Caki2 (cell line): ENCODE measurements at places on chromosomes 4 and X.

DNA sequence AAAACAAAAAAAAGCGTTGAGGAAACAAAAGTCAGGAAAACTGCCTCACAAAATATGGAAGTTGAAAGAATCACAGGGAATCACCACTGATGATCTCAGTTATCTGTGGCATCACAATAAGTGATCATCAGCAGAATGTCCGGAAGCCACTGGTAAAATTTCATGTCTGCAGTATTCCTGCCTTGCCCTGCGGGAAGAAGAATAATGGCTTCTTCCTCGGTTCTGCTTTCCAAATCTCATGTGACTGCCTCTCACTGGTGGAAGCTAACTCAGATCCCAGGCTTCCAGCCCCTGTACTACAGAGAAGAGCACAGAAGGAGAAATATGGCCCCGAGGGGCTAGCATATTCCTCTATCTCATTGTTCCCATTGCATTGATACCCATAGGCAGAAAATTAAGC lies 12.7 kb upstream of the ZNF330 start:
- no peak for DNase-seq

DNA sequence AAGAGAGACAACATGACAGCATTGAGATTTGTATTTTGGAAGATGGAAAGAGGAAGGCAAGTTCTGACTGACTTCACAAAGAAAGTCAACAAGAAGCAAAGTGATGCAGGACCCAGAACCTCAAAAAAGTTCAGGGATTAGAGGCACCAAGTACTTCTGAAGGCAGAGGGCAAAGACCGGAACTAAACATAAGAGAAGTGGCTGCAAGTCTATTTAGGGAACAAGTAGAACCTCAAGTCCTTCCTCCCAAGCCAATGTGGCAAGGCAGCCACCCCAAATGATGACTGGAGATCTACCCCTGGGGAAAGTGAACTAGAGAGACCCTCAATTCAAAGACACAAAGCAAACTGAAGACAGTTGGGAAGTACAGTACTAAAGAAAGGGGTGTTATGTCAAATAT lies 46.6 kb downstream of the SLC39A8 start:
- DNase-seq: no peak

- no peak for DNase-seq
These were observed 73.4 kb upstream of the STOX2 start for GRCh38 chr4:183831683-183832082.

DNA sequence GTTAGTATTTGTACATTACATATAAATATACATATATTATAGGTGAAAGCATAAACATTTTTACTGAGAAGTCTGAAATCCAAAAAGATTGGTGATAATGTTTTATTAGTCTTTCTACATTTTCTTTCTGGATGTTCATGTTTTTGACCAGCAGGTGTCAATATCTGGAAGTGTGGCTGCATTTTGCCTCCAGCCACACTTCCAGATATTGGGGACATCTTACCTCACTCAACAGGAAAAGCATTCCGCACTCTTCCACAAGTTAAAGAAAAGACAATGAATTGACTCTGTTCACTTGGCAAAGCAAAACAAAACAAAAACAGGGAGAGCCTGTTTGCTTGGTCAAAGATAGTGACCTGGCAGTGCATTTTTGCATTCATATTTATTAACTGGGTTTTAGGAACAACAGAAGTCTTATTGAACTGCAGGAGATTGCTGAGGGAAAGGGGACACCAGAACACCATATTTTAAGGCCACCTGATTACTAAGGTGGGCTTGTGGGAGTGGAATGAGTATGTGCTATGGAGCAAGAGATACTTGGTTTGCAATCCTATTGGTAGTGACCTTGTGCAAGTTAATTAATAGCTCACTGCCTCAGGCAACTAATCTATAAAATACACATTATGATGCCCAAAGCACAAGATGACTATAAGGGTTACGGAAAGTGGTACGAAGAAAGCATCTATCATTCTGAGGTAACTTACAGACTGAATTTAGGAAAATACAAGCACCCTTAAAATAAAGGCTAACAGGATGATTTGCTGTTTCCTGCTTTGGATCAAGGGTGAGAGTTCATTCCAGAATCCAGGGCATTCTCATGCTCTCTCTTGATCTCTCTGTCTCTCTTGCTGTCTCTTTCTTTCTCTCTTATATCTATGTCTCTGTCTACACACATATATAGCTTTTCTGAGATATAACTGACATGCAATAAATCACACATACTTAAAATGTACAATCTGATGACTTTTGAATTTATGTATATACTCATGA lies 389.9 kb upstream of the EMCN start:
- DNase-seq: peak; percentile 6

DNA sequence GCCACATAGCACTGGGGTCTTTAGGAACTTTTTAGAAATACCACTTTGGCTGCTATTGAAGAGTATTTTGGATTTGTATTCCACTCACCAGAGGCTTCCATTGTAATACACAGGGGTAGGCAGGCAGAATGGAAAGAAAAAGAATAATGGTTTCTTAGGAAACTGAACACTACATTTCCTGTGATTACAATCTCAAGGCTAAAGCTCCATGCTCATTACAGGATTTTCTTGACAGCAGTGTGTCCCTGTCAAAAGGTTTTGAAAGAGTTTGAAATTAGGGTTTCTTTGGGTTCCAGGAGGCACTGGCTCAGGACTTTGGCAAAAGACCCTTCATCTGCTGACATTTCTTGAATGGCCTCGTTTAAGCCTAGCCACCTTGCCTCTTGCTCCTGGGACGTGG lies 74.8 kb upstream of the STIM2 start:
- no peak for DNase-seq

DNA sequence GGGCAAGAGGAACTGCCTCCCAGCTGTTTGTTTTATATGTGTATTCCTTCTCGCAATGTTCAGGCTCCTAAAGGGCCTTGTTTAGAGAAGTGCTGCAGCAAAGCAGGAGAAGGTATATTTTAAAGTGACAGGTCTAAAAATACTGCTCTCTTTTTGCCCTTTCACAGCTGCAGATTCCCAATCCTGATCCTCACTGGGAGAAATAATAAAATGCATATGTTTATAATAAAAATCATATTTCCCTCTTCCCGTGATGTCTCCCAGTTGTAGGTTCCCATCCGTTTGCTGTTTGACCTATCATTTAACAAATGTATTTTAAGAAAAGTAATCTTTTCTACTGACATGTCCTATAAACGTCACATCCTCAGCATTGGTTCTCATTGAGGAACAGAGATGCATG lies 62.7 kb upstream of the GPC4 start:
- DNase-seq: no peak

DNA sequence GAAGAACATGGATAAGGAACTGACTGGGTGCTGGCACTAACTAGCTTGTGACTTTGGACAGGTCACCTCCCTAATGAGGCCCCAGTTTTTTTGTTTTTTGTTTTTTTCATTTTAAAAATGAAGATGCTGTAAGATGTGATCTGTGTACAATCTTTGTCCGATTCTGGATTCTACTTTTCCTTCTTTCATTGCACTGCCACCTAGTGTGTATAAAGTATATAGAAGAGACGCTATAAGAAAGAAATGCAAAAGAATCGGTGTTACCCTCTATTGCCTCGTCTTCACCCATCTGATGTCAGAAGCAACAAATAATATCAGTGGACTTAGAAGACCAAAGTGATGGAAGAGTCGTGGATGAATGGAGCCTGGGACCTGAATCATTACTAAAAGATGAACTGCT lies 58.6 kb upstream of the P2RY10 start:
- DNase-seq: peak; percentile 4

GRCh38 chr4:146243141-146243882 lies 29.0 kb downstream of the REELD1 start:
- no peak for DNase-seq

GRCh38 chr4:139826426-139826825 lies 160.8 kb downstream of the MGST2 start:
- no peak for DNase-seq

DNA sequence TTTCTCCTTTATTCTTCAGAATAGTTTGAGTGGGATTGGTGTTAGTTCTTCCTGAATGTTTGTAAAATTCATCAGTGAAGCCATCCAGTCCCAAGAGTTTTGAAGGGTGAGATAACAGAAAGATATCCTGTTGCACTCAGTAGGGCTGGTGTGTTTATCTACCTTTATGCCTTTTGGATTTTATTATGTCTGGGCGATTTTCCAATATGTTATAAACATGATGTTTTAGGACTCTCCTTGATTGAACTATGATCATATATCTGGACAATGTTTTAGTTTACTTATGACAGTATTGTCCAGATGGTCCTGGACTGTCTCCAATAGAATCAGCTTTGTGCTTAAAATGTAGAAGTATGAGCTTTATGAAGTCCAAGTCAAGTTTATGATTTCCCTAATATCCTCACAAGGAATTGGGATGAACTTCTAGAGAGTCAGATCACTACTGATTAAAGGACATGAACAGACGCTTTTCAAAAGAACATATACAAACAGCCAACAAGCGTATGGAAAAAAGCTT lies 77.6 kb upstream of the ITM2A start:
- no peak for DNase-seq

DNA sequence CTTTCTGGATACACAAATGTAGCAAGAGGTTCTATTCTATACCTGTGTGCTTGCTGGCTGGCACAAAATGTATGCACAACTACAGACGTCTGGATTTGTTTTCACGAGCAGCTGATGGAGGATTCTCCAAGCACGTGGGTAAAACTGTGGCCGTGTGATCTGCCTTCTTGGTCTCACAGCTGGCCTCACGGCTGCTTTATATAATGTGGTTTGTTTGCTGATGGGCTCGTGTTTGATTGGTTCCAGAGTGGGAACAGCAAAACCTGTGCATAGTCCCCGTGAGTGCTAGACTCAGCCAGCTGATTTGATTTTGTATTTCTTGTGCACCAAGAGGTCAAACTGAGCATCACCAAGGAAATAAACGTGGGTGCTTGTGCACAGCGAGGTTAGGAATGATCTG lies 262.6 kb upstream of the RPS6KA3 start:
- DNase-seq: no peak

- DNase-seq: no peak
These were observed 290.3 kb upstream of the LDB2 start for GRCh38 chr4:17188547-17189400.
